HCT116 (cell line): ENCODE measurements at places on chromosomes 4 and X. TPM values are rescaled to one million over a fixed set of nuclear protein-coding genes. Genes with fewer than 3 reads are reported as not detected.

- H3K4me1 ChIP-seq, result no peaks in the 10 kb centered on the region
- DNase-seq, result no peak
- H3K27me3 ChIP-seq, result no peaks in the 10 kb centered on the region
- H3K4me3 ChIP-seq, result no peak overlapping the region
These were observed 79.3 kb downstream of the DTHD1 start for GRCh38 chr4:36360755-36361154.

GRCh38 chr4:15148691-15149090, 146.4 kb downstream of the CPEB2 start:
- H3K27me3 ChIP-seq, result no peaks in the 10 kb centered on the region
- no peak overlapping the region for H3K27ac ChIP-seq
- peaks cover 15% of the 10 kb centered on the region for H3K4me1 ChIP-seq
- H3K4me3 ChIP-seq, result no peak overlapping the region
- DNase-seq, result no peak

DNA sequence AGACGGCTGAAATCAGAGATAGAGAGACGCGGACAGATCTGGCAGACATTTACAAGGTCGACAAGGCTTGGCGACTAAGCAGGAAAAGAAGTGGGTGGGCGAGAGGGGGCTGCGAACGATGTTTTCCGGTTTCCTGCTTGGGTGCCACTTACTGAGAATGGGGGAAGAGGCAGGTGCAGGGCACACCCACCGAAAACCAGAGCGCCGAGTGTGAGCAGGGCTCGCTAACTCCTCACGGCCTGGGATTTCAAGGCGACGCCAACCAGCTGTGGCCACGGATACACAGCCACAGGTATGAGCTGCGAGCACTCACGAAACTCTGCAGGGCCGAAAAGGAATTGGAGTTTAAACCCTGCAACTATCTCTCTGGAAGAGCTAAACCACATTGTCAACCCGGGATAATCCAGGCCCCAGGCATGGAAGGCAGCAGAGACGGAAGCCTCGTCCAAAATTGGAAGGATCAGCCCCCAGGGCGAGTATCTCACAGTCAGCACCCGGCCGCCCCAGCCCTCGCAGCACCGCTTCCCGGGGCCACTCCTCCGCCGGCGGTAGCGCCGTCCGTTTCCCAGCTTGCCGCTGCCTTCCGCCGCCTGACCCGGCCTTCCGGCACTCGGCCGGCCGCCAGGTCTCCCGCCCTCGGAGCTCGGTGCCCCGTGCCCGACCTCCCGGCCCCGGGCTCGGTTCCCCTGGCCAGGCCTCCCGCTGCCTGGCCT, 778 bp downstream of the CASP3 start:
- peak overlapping the region; percentile 65 for H3K4me3 ChIP-seq
- H3K36me3 ChIP-seq, result no peaks in the 10 kb centered on the region
- peak overlapping the region; percentile 64 for H3K27ac ChIP-seq
- no peaks in the 10 kb centered on the region for H3K27me3 ChIP-seq

The GUCY1A1 gene
- not detected for total RNA-seq

GRCh38 chr4:48668254-48669017, 111.6 kb downstream of the FRYL start:
- H3K27ac ChIP-seq, result no peak overlapping the region
- peaks cover 16% of the 10 kb centered on the region for H3K4me1 ChIP-seq
